ENCODE measurements at places on chromosomes 5 and 9.

DNA sequence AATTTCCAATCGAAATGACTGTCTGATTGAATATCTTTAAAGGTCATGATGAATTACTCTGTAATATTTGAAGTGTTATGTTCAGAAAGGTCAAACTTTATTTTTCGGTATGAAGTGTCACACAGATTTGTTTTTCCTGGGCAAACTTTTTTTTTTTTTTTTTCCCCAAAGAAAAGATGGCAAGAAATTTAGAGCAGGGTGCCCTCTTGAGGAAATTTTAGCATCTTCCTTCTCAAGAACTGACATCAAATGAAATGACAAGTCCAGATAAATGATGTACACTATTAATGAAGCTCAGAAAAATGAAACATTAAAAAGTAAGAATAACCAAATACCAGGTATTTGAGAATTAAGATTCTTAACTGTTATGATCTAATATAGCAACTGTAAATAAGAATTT lies 123.6 kb downstream of the INVS start:
- no peak for DNase-seq

GRCh38 chr5:54404568-54404967 lies 50.9 kb upstream of the HSPB3 start:
- no peak for DNase-seq

GRCh38 chr5:122400938-122401337 lies 88.9 kb downstream of the SNCAIP start:
- DNase-seq: no peak

- no peak for DNase-seq
These were observed 8.1 kb upstream of the MAT2B start for GRCh38 chr5:163497315-163497714.

DNA sequence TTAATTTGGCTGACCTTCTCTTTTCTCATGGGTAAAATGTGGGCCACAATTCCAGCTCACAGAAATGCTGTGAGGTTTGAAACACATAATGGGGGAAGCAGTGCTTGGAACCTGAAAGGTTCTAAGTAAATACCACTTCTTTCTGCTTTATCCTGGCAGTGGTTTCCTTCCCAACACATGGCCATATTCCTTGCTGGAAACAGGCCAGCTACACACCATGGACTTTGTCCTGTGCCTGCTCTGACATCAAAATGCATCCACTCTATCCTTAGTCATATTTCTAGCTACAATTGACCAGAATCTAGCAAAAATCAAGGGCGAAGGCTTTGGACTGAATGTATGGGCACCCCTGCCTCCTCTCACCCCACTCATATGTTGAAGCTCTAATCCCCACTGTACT lies 93.1 kb upstream of the TRPC7 start:
- no peak for DNase-seq

DNA sequence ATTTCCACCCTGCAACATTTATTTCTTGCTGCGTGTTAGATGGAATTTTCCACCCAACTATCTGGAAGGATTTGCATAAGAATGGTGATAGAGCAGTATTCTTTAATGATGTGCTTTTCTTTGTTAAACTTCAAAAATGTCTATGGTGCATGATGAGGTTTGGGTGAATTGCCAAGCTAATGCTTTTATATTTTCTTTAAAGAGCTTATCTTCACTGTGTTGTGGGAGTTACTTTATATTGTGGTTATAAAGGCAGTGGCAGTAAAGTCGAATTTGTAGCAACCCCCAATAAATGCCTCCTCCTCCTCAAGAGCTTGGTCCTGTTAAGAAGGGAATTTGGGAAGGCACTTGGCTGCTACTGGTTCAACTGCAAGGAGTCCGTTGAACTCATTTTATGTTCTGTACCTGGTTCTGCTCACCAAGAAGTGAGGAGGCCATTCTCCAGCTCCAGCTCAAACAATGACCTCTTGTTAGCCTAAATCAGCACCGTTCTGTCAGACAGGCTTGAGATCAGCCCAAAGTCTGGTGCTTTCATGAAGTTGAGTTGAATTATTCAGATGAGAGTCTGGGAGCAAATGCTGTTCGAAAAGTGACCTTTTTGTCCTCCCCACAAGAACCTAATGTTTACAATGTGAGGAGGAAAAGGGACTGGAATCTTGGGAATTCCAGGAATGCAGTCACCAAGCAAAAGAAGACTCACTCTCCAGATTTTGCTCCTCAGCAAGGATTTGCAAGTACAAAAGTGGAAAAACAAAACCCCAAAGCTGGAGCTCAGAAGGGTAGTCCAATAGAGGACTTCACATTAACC lies 217.0 kb downstream of the TMEM38B start:
- DNase-seq: no peak

GRCh38 chr9:16363916-16364315 lies 506.6 kb downstream of the BNC2 start:
- no peak for DNase-seq
